ENCODE measurements at places on chromosomes 6 and 20.

DNA sequence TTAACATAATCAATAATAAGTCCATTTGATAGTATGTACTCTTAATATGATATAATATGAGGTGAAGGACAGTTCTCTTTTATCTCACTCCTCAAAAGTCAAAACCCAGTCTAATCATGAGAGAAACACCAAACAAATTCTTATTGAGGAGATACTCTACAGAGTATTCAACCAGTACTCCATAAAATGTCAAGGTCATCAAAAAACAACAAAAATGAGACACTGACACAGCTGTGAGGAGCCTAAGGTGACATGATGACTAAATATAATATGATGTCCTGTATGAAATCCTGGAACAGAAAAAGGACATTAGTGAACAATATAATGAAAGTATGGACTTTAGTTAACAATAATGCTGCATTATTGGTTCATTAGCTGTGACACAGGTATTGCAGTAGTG lies 675.1 kb downstream of the HTR1B start:
- DNase-seq, result no peak

DNA sequence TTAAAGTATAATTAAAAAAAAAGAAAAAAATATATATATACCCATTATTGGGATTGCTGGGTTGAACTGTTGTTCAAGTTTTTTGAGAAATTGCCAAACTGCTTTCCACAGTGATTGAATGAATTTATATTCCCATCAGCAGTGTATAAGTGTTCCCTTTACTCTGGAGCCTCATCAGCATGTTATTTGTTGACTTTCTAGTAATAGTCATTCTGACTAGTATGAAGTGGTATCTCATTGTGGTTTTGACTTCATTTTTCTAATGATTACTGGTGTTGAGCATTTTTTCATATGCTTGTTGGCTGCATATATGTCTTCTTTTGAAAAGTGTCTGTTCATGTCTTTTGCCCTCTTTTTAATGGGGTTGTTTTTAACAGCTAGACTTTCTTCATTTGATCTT lies 1260.8 kb upstream of the GJE1 start:
- DNase-seq, result peak; percentile 76

- no peak for DNase-seq
These were observed 27.1 kb upstream of the BACH2 start for GRCh38 chr6:90323706-90324105.

GRCh38 chr6:168049706-168050224 lies 29.2 kb downstream of the FRMD1 start:
- DNase-seq, result no peak

DNA sequence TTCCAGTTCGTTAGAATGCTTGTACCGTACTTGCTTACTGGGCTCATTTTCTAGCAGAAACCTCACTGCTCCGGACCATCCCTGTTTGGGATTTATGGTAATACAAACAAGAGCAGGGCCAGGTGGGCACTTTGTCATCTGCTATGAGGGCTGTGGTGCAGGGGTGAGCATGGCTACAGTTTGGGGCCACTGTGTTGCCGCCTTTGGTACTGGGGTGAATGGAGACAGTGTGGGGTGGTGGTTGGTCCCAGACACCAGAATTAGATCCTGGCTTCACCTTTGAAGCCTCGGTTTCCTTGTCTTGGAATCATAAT lies 95.0 kb downstream of the TOX2 start:
- DNase-seq, result no peak

DNA sequence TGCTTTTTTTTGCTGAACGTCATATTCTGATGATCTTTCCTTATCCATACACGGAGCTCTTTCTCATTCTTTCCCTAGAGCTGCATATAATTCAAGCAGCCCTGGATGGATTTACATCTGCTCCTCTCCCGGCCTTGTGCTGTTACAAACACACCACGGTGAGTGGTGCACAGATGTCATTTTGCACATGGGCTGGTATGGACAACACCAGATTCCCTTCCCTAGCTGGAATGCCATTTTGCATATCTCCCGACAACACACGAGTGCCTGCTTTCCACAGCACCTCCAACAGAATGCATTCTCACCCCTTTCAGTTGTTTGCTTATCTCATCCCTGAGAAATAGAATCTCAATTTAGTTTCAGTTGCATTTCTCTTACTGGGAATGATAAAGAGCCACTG lies 69.5 kb upstream of the AFDN start:
- DNase-seq, result no peak

DNA sequence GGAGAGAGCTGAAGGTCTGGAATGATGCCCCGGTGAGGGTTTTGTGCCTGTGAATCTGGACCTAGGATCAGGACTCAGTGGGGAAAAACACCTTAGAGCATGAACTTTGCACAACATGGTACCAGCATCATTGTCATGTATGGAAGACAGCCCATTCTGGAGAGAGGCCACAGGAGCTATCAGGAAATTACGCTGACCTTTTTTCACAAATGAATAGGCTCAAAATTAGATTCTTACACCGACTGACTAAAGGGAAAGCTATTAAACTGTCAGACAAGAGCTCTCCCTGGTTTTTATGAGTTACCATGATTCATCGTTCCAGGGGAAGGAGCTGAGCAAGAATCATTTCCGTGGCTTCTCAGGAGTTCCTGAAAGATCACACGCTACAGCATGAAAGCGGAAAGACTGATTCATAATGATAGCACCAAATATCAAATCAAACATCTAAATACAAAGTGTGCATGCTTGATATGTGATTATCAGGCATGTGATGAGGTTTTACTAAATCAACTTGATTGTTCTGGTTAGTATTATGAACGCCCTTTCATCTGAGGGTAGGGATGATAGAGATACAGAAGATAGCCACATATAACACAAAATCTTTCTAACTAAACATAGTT lies 224.9 kb upstream of the SMLR1 start:
- DNase-seq, result peak; percentile 98

DNA sequence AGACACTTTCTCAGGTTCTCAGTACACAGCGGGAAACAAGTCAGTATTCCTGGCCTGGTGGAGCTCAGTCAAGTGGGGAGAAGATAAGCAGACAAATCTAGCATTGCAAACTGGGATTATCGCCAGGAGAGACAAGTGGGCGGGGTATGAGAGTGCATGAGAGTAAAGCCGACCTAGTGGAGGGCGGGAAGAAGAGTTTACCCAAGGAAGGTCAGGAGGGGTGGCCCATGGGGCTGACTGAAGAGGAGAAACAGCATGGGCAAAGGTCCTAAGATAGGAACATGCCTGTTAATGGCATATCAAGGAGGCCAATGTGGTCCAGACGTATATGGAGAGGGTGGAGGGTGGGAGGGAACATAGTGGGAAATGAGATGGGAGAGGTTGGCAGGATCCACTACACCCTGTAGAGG lies 12.4 kb upstream of the CSNK2A1 start:
- no peak for DNase-seq

- no peak for DNase-seq
These were observed 85.4 kb downstream of the SLX4IP start for GRCh38 chr20:10520528-10520927.

- DNase-seq, result no peak
These were observed 30.6 kb upstream of the SULF2 start for GRCh38 chr20:47815866-47816265.

GRCh38 chr20:33393609-33394008 lies 7.7 kb downstream of the CDK5RAP1 start:
- no peak for DNase-seq

- DNase-seq, result no peak
These were observed 222.7 kb upstream of the GMDS start for GRCh38 chr6:2467929-2468600.

DNA sequence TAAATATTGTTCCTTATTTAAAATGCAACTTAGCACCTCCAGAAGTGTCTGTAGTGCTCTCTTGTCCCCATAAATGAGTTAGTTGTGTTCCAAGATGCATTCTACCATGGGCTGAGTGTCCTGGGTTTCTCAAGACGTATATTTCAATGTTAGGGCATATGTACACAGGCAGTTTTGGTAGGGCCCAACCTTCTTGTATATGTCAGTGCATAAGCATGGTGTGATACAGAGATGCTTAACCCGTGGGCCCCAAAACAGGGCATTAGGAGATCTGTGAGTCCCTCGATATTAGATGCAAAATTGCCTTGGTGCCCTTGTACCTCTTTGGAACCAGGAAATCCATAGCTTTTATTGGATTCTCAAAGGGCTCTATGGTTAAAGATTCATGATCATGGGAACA lies 91.5 kb upstream of the HIVEP1 start:
- no peak for DNase-seq

- peak; percentile 73 for DNase-seq
These were observed at the start of gene ARFGAP1 for GRCh38 chr20:63272105-63273058. Gene ARFGAP1, plus strand, starts transcription at chr20:63272813. Its CDS starts 2,768 bp downstream, at chr20:63275581.

DNA sequence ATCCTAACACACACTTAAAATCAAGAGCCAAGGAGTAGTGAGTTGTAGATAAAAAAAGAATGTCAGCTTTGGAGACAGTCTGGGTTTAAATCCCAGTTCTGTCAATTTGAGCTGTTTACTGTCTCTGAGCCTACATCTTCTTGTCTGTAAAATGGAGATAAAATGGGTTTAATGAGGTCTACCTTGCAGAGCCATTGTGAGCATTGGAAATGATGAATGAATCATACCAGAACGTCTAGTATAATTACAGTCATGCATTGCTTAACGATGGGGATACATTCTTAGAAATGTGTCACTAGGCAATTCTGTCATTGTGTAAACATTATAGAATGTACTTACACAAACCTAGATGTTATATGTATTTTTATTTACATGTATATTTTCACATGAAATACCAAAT lies 17.6 kb upstream of the SGK2 start:
- DNase-seq, result peak; percentile 65

DNA sequence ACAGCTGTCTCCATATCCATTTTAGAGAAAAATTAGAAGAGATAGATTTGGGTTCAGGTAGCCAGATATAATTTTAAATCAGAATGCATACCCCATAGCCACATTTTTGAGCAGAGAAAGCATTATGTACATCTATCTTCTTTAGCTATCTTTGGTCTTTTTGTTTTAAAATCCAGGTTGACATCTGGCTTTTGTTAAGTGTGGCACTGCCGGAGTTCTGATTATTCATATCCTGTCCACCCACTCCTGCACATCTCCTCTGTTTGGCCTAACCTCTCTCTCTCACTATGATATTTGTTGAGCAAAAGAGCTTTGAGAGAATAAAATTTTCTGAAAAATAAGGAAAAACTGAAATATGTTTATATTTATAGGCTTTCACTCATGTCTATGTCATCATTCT lies 189.7 kb downstream of the PACRG start:
- DNase-seq, result no peak

DNA sequence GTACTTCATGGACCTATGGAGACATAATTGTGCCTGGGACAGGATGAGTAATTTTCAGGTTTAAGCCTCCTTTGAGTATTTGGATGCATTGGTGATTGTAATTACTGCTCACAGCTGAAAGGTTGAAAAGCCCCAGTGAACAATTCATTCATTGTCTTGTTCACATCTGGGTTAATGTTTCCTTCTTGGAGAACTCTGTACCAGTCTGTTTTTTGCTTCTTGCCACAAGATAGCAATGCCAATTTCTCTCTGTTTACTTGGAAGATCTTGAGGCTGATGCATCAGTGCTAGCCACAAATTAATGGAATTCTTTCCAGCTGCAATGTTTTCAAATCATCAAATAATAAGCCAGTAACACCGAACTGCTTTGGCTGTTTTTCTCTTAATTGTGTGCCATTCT lies 207.8 kb downstream of the BMP2 start:
- peak; percentile 48 for DNase-seq

GRCh38 chr6:144896289-144896688 lies 611.2 kb downstream of the UTRN start:
- no peak for DNase-seq

- peak; percentile 42 for DNase-seq
These were observed 792 bp downstream of the RSPH3 start for GRCh38 chr6:158999154-158999665.

- DNase-seq, result no peak
These were observed 74.7 kb downstream of the CD83 start for GRCh38 chr6:14192216-14192788.

DNA sequence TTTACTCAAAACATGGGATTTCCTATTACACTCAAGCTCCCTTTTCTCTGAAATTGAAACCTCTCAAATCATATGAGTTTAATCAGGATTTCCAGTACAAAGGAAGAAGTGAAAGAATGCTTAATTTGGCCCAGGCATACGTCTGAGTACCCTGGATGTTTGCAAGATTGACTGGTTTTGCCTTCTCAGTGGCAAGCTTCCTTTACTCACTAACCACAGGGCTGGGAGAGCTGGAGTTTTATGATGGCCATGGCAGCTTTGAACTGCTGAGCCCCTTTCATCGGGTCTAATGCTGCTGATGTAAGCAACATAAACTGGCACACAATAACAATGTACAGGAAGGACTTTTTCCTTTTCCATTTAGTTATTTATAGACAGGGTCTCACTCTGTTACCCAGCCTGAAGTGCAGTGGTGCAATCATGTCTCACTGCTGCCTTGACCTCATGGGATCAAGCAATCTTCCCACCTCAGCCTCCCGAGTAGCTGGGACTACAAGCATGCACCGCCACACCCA lies 194.8 kb downstream of the SLC35F1 start:
- DNase-seq, result no peak

DNA sequence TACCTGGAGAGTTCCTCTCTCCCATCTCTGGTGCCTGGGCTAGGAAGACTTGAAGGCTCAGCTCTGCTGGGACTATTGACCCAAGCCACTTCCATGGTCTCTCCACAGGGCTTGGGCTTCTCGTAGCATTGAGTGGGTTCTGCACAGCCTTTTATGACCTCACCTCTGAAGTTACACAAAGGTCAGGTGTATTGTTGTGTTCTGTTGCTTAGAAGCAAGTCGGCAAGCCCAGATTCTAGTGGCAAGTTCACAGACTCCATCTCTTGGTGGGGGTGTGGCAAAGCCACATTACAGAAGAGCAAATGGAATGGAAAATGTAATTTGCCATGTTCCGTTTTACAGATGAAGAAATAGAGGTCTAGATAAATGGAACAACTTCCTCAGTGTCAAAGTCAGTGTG lies 13.5 kb downstream of the BPI start:
- no peak for DNase-seq

DNA sequence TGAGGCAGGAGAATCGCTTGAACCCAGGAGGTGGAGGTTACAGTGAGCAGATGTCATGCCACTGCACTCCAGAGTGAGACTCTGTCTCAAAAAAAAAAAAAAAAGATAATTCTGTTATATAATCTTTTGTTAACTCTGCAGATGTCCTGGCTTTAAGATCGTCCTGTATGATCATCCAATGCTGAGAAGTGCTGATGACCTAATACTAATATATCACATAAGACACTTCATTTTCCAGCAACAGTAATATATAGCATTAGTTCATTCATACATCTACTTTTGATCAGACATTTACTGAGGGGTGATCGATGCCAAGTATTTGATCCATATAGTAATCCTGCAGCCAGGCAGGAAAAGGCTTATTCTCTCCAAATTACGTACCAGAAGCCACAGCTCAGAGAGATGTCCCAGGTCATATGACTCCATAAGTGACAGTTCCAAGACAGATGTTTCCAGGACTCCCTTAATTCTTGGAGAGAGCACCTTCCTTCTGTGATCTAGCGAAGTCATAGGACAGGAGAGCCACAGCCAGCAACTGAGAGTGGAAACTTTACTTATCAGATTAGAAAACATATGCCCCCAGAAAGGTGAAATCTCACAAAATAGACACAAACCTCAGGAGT lies 60.7 kb downstream of the SHLD1 start:
- no peak for DNase-seq
